ENCODE measurements at places on chromosomes 1 and 21.

DNA sequence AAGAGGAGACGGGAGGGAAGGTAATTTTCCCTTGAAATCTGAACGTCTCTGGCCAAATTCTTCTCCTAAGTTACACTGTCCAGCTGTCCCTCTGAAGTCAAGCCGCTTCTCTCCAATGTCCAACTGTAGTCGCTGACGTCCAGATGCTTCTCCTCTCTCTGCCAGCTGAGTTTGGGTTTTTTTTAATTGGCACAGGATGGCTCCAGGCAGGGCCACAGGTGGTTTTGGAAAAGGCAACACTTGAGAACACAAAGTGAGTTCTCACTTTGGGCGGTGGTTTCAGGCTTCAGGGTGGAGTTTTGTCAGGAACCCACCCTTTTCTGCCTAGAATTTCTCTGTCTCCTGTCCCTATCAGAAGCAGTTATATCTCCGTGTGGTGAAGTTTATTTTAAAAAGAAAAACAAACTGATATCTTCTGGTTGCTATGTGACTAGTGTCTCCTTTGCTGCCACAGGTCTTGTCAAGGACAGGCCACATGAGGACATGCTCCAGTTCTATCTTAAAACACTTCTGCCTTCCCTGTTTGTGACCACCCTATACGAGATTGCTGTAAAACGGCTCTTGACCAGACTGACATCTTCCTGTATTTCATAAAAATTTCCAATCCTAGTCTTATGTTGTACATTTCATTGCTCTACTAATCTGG, 472.3 kb upstream of the ADGRL4 start:
- DNase-seq, result no peak

DNA sequence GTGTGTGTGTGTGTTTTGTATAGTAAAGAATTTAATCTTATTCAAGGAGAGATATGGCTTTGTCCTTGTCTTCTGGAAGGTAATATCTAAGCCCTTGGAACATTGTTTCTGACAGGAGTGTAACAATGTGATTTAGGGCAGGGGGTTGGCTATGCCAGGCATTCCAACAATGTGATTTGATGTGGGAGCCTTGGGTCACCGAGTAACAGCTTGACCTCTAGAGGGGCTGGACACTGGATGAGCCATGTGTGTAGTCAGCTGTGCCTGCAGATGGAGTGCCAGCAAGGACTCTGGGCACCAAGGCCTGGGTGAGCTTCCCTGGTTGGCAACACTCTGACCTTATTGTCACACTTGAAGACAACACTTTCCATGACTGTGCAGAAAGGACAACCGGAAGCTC, 336.1 kb upstream of the ZP4 start:
- DNase-seq, result no peak

- DNase-seq, result no peak
These were observed 16.1 kb upstream of the CD34 start for GRCh38 chr1:207926984-207927383.

GRCh38 chr1:1910651-1911331, 4.3 kb upstream of the CALML6 start:
- DNase-seq, result no peak

GRCh38 chr1:54973205-54973921, 7.1 kb upstream of the TMEM61 start:
- DNase-seq, result no peak

DNA sequence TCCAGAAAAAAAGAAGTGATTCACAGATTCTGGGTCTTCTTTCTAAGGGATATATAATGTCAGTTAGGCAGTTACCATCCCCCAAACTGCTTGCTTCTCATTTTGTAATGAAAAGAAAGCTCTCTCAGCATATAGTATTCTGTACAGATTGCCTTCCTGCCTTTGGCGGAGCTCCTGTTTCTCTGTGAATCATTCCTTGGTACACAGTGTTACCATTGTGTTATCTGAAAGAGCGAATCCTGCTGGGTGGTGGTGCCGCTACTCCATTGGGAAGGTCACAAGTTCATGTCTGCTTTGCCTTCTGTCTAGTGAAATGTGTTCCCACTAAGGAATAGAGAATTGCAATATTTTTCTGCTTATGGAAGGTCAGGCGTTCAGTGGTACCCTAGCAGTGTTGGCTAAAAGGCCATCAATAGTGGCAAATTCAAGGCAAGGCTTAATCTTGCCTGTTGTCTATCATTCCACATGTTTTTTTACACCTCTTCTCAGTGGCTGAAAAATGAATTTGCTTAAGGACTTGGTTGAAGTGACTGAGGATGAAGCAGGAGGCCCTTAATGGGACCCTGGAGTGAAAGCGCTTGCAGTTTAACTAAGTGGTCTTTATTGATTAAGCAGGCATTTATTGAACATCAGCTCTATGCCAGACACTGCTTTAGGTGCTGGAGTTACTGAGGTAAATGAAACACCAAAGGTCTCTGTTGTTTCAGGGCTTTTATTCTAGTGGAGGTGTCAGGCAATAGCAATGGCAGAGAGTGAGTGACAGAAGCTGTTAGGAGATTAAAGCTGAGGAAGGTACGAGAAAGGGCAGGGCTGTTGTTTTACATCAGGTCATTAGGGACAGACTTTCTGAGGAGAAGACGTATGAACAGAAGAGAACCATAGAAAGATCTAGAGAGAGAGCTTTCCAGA, 186.7 kb downstream of the PDE4B start:
- no peak for DNase-seq

GRCh38 chr1:67463298-67463955, 33.2 kb upstream of the SERBP1 start:
- no peak for DNase-seq

DNA sequence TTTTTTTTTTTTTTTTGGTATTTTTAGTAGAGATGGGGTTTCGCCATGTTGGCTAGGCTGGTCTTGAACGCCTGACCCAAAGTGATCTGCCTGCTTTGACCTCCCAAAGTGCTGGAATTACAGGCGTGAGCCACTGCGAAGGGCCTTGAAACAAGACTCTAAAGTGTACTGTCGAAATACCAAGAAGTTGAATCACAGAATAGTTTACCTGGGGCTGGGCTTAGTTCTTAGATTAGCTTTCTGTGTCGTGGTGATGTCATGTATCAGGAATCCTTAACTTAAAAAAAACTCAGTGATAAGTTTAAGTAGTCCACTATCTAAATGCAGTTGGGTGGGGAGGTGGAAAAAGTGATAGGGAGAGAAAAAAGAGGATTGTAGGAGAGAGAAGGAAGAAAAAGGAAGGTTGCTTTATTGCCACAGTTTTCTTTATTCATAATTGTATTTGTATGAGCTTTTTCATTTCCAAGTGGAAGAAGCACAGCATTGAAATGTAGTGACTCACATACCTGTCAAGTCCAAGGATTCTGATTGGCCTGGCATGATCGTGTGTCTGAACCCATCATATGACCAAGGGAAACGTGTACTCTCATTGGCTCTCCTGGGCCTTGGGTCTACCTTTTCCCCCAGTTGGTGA, 13.4 kb downstream of the ITSN1 start:
- DNase-seq, result no peak

- no peak for DNase-seq
These were observed 61.3 kb upstream of the KCNE2 start for GRCh38 chr21:34302521-34302920.

- no peak for DNase-seq
These were observed 220.3 kb downstream of the GRIK1 start for GRCh38 chr21:29719521-29719920.

GRCh38 chr1:169681140-169681539, 30.3 kb downstream of the SELL start:
- DNase-seq, result no peak

DNA sequence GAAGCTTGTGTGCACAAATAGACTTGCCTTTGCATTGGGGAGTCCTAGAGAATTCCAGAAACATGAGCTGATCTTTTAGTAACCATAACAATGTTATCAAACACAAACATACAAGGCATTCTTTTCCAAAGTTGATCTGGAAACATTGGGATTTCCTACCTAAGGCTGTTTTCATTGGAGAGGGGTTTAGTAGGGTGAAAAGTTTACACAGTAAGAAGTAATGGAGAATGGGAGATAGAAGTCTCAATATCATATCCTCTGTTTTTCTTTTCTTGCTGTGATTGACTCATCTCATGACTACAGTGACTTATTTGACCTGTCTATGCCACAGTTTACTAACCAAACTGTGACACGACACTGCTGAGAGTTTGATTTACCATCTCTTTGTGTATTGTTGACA, 65.6 kb upstream of the PLA2G4A start:
- no peak for DNase-seq

DNA sequence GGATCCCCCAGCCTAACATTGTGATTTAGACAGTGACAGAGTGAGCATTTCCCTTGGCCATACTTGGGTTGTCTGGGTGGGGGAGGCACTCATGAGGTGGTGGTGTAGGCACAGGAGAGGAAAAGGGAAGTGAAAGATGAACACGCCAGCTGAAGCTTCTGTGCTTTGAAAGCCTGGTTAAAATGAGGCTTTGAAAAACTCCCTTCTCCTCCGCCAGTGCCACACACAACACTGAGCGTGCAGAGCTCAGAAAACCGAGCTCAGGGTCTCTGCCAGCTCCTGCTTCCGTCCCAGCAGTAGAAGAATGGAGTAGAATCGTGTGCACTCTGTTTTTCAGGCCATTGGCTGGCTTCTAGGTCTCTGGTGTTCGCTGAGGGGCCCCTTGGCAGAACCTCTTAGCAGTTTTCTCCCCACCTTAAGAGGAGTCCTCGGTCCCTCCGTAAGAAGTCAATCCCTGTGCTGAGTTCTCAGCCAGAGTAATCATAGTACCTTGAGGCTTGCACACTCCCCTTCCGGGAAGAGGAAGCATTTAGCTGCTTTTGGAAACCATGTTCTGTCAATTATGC, 12.9 kb downstream of the PLEKHM2 start:
- DNase-seq, result no peak

- no peak for DNase-seq
These were observed 12.3 kb downstream of the NES start for GRCh38 chr1:156664767-156665411.

GRCh38 chr1:220652995-220653394, 37.2 kb upstream of the C1orf115 start:
- no peak for DNase-seq

DNA sequence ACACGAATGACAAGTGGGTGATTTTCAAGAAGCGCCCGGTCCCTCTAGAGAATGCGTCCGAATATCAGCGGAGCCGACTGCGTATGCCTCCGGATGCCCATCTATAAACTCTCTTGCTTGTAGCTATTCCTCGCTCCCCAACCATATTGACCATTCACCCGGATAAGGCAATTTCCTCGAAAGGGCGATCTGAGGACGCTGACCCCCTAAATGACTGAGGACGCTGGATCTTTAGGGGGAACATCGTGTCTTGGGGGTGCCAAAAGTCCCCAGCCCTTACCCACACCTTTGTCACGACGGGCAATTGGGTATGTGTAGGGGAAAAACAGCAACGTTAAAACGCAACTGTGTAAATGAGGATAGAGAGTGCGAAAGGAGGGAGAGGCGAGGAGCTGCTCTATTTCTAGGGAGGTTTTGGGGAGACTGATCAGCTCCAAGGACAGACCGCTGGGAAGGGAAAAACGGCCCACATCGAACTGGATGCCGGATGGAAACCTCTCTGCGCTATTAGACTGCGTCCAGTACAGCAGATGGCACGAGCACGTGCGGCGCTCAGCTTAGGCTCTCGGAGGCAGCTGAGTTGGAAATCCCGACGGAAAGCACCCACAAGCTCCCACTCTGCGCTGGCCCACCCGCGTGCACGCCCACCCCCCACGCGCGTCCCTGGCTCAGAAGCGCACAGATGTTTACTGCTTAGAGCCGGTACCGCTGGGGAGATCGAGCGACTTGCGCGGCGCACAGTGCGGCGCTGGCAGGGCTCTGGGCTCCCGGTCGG, 2.9 kb upstream of the PRRX1 start:
- no peak for DNase-seq

DNA sequence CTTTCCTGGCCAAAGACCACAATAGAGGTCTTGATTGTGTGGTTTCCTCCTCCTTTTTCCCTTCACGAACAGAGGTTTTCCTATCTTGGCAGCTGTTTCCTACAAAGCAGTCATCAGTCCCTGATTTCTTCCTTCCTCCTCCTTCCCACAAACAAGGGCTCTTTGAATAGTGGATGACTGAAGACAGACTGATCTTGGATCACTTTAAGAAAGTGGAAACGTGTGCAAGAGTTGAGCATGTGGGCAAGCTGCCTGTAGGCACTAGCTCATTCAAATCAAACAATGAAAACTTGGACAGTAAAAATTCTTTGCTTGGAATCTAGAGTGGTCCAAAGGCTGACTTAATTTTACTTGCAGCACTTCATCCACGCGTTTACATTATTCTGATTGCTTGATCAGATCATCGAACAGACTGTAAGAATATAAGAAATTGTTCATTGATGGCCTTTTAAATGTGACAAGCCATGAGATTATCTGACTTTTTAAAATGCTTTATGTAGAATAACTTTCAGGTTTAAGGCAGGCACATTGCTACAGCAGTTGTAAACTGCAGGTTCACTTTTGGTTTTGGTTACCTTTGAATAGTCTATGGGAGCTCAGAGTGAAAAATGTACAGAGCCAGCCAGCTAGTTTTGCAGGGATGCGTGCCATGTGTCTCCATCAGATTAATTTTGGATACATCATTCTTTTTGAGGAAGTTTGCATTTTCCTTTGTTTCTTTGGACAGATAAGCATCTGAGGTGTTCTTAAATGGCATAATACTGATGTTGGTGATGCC, 34.4 kb downstream of the ADGRL2 start:
- no peak for DNase-seq

DNA sequence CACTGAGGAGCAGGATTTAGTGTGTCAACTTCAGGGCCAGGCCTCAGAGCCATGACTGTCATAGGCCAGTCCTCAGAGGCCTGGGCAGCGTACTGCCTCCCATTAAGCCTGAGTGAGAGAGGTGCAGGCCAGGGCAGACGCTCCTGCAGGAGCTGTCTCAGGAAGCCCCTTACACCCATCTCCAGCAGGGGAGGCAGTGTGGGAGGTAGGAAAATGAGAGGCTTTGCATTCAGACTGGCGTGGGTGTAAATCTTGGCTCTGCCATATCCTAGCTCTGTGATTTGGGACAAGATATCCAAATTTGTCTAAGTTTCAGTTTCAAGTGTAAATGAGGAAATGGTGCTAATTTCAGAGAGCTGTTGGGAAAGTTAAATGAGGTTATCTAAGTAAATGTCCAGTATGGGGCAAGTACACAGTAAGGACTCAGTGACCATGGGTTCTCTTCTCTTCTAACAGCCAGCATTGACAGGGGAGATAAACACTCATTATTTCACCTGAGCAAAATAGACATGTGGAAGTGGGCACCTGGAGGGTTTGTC, 184.1 kb downstream of the ZSCAN20 start:
- no peak for DNase-seq

GRCh38 chr1:211587123-211587522, 8.2 kb upstream of the SLC30A1 start:
- no peak for DNase-seq

GRCh38 chr1:237181743-237182317, 139.8 kb downstream of the RYR2 start:
- DNase-seq, result no peak

- DNase-seq, result no peak
These were observed 14.8 kb downstream of the MFSD2A start for GRCh38 chr1:39969531-39970270.

DNA sequence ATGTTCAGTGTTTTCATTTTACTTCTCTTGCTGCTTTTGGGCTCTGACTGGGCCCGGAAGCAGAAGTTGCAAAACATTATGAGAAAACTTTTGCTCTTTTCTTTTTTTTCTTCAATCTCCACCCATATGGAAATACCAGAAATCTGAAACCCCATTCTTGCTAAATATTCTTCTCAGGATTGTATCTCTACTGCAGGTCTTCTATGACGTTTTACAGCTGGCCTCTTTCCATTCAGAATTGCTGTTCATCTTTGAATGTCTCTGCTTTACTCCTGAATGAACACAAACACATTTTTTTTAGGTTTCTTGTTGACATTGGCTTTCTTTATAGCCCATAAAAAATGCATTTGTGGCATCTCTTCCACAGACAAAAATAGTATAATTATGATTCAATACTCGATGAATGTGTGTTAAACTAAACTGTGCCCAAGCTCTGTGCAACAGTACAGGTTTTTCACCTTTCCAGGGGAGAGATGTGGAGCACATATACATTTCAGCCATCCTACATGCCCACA, 18.8 kb downstream of the PTPRC start:
- no peak for DNase-seq

Measured in omental fat pad (tissue), 4 donors.